Stimulated activated CD8-positive, alpha-beta memory T cell treated with anti-CD3 and anti-CD28 coated beads, Interleukin-2, amount 100 ng/mL, for 1 hour (primary cell): ENCODE measurements at places on chromosomes 1 and 21.

DNA sequence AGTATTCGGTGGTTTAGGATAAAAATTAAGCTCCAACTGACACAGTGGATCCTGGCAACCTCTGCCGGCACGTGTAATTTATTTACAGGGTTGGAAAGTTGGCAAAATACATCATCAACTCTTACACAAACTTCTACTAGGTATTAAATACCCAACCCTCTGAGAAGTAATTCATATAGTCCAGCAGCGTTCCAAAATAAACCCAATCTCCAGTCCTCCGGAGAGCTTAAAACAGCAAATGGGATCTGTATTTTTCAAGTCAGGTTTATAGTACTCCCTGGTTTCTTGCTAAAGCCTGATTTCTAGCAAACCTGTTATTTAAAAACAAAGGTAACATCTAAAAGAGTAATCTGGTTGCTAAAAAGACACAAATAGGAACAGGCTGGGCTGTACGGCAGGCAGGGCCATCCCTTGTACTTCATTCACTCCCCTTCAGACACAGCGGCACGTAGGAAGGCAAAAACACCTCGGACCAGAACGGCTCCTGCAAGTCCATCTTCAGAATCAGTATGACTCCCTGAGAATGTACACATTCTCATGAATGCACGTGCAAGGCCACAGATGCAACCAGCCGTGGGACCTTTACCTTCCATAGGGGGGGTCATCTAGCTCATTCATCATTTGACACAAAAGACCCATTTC, 8.6 kb downstream of the GLIS1 start:
- no peak for DNase-seq

GRCh38 chr1:182985876-182986275, 32.9 kb upstream of the SHCBP1L start:
- DNase-seq = no peak

- no peak for DNase-seq
These were observed 79.2 kb upstream of the NRIP1 start for GRCh38 chr21:15144026-15144425.

DNA sequence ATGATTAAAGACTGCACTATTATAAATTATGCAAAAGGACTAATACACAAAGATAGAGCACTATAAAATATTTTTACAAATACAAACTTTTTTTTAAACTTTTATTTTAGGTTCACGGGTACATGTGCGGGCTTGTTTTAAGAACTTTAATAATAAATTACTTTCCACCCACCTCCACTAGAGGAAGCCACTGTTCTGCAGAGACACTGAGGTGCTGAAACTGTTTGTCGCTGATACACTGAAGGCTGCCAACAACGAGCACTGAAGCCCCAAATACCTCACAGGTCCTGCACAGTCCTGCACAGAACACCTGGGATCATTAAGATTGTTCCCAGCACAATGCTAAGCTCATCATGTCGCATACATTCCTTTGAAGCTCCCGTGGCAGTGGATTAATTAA, 19.9 kb downstream of the COA6 start:
- no peak for DNase-seq

- no peak for DNase-seq
These were observed 3.5 kb downstream of the LRP8 start for GRCh38 chr1:53324321-53324720.

GRCh38 chr1:157580179-157580827, 17.6 kb downstream of the FCRL4 start:
- no peak for DNase-seq

- DNase-seq = no peak
These were observed 574.6 kb downstream of the LMO4 start for GRCh38 chr1:87903242-87903641.

GRCh38 chr1:173616859-173617258, 14.0 kb upstream of the SLC9C2 start:
- DNase-seq = no peak

GRCh38 chr1:198700396-198700795, 61.6 kb downstream of the PTPRC start:
- DNase-seq = no peak

GRCh38 chr1:41222496-41222895, 19.6 kb downstream of the SCMH1 start:
- no peak for DNase-seq

- DNase-seq = no peak
These were observed 207.0 kb downstream of the BARHL2 start for GRCh38 chr1:90510143-90510542.

GRCh38 chr1:32695098-32695904, 7.3 kb downstream of the SYNC start:
- DNase-seq = no peak
